Activated gamma-delta T cell treated with anti-CD3 and anti-CD28 coated beads, Interleukin-2, amount 50 U/mL, for 16 hours (primary cell): ENCODE measurements at places on chromosomes 2 and 18.

DNA sequence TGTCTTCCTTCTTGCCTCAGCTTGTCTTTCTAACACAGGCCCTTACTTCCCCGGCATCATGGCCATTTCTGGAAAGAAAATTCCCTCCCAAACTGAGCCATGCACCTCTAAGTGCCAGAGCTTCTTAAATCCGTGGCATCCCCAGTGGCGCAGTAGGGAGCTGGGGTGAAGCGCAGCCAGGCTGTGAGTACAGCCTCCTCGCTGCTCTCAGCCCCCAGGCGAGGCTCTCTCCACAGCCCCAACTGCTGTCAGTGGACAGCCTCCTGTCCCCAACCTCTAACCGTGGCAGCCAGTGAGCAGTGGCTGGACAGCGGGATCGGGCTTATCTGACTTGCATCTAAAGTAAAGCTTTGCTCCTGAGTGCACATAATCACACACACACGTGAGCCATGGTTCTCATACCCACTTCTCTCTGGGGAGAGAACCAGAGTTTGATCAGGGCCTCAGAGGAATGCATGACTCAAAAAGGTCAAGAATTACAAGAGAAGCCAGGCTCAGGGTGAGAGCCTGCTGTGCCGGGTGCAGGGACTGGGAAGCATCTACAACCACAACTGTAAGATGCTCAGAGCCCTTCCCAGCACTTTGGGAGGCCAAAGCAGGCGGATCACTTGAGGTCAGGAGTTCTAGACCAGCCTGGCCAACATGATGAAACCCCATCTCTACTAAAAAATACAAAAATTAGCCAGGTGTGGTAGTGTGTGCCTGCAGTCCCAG, 50.7 kb downstream of the SFXN5 start:
- DNase-seq: no peak

DNA sequence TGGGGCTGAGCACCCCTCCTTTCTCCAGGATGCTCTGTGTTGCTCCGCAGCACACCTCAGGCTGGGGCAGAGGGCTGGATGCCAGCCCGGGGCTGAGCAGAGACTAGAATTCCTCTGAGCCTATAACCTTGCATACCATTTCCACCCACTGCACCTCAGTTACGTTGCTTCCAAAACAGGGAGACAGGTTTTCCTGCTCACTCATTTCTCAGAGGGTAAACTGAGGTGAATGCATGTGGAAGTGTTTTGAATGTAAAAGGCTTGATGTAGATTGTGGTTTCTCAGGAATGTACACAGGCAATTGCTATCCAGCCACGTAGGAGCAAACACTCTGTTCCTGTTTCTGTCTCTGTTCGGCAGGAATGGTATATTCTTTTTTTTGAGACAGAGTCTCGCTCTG, 45.3 kb downstream of the EDAR start:
- no peak for DNase-seq

- no peak for DNase-seq
Measured at GRCh38 chr2:141610564-141611175, 520.1 kb downstream of the LRP1B start.

- no peak for DNase-seq
Measured at GRCh38 chr2:69122271-69122670, 109.3 kb downstream of the ANTXR1 start.

DNA sequence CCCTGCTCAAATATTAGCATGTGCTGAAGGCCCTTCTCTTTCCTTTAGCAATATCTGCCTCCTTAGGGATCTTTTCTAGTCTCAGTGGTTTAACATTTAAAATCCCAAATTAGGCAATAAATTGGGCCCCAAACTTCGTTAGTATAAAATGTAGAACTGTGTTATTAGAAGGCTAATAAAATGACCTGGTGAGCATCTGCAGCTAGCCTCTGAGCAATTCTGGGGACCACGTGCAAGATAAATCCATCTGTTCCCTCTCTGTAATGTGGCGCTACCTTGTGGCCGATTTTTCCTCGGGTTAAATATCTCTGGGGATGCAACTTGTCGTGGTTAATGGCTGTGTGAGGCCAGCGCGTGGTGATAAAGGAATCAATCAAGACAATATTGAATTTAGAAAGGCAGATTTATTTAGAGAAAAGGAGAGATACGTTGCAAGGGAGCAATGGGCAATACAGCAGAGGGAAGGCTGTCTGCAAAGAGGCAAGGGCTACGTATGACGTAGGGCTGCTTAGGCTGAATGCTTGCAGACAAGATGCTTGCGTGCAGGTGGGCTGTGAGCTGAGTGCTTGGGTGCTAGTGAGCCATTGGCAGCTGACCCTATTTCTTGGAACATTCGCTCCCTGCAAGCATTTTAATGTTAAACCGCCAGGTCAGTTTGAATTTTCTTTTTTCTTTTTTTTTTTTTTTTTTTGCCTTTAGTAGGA, 18.5 kb upstream of the IL36G start:
- DNase-seq: no peak

- no peak for DNase-seq
Measured at GRCh38 chr2:152623076-152623740, 94.1 kb downstream of the PRPF40A start.

GRCh38 chr2:230130668-230131364, 62.1 kb upstream of the SLC16A14 start:
- DNase-seq: no peak

- DNase-seq: no peak
Measured at GRCh38 chr2:71605781-71606241, 152.4 kb downstream of the DYSF start.

- DNase-seq: peak; percentile 15
Measured at GRCh38 chr2:101012706-101013181, 10.7 kb downstream of the RPL31 start.

DNA sequence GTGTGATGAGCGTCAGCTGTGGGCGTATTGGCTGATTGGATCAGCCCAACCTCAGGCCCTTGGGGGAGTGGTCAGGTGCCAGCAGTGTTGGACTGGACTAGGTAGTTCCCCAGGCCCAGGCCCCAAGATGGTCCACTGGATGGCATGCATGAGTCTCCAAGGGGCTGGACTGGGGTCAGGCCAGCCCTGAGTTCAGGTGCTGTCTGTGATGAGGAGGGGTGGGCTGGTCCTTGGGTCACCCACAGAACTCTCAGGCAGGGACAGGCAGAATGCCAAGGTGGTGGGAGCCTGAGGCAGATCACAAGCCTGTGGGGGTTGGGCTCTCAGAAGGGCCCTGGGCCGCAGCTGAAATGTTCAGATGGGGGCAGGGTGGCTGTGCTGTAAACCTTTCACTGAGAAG, 59.5 kb upstream of the THUMPD2 start:
- no peak for DNase-seq

DNA sequence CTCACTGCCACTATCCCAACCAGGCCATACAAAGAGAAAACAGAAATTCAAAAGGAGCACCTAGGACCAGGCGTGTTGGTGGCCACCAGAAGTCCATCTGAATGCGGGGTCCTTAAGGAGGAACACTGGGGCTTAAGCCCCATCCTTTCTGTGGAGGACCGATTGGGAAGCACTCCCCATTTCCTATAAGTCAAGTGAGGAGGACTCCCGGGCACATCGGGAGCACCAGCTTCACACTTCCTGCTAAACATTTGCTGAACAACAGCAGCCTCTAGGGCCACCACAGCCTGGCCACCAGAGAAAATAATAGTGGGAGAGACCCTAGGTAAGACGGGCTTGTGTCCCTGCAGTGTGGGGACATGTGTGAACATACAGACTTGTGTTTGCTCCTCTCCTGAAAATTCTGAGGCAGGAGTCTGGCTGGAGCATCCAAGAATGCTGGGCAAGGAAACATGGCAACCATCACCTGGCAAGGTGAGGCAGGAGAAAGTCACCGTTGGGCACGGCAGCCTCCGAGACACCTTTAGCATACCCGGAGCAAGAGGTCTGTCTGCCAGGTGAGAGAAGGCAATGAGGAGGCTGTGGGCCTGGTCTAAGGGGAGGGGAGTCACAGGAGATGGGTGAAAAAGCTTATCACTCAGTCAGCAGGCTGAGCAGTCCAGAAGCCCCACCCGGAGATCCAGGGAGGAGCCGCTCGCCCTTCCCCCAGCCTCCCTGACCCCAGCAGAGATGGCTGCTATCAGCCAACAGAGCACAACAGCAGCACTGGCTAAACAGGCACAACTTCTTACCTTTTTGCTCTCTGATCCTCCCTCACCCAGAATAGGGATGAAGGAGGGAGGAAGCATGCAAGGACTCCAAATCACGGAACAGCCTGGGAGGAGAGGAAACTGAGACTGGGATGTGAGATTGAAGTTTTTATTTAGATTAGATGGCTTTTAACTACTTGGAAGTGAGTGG, 282.3 kb downstream of the EIPR1 start:
- DNase-seq: no peak

- no peak for DNase-seq
Measured at GRCh38 chr2:137969418-137969765, 5.1 kb downstream of the HNMT start.

- DNase-seq: no peak
Measured at GRCh38 chr18:27546991-27547390, 361.9 kb upstream of the CHST9 start.

- no peak for DNase-seq
Measured at GRCh38 chr2:14451312-14451711, 181.2 kb upstream of the LRATD1 start.

- DNase-seq: no peak
Measured at GRCh38 chr18:51399491-51400122, 202.1 kb upstream of the MEX3C start.

GRCh38 chr2:127084611-127085316, 22.2 kb downstream of the BIN1 start:
- no peak for DNase-seq

- DNase-seq: no peak
Measured at GRCh38 chr2:88574445-88574844, 52.8 kb downstream of the EIF2AK3 start.

- no peak for DNase-seq
Measured at GRCh38 chr2:153476491-153476815, 2.1 kb downstream of the RPRM start.

DNA sequence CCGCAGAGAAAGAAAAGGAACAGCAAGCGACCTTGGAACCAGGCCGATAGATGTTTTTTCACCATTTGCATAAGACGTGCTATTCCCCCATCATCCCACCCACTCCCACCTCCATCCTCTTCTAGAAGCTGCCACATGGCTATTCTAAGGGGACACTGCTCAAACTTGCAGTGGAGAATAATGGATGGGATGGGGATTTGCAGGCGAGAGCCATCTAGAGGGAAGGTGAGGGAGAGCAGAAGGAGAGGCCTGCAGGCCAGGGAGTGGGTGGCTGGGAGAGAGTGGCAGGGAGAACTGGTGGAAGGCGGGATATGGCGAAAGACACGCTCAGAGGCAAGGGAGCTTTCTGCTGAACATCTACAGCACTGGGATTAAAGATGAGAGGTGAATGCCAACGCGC, 84.9 kb downstream of the MAPK4 start:
- no peak for DNase-seq

GRCh38 chr2:20027705-20028434, 15.4 kb upstream of the MATN3 start:
- no peak for DNase-seq

DNA sequence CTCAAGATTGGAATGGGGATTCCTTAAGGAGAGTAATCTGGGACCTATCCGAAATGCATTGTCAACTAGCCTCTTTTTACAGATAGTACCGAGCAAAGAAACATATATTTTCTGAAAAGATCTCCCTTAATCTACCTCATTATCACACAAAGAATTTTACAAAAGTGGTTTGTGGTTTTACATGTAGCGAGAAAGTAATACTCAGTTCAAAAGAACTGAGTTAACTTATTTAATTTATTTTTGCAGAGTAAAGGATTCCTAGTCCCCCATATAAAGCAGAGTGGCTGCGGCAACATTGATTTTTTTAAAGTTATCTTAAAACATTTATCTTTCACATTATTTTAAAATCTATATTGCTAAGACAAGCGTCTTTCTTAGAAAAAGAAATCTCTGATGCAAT, 15.9 kb upstream of the SOS1 start:
- no peak for DNase-seq

- no peak for DNase-seq
Measured at GRCh38 chr2:64787019-64787365, 133.3 kb upstream of the SERTAD2 start.

- DNase-seq: no peak
Measured at GRCh38 chr2:11080253-11081115, 74.8 kb upstream of the SLC66A3 start.

DNA sequence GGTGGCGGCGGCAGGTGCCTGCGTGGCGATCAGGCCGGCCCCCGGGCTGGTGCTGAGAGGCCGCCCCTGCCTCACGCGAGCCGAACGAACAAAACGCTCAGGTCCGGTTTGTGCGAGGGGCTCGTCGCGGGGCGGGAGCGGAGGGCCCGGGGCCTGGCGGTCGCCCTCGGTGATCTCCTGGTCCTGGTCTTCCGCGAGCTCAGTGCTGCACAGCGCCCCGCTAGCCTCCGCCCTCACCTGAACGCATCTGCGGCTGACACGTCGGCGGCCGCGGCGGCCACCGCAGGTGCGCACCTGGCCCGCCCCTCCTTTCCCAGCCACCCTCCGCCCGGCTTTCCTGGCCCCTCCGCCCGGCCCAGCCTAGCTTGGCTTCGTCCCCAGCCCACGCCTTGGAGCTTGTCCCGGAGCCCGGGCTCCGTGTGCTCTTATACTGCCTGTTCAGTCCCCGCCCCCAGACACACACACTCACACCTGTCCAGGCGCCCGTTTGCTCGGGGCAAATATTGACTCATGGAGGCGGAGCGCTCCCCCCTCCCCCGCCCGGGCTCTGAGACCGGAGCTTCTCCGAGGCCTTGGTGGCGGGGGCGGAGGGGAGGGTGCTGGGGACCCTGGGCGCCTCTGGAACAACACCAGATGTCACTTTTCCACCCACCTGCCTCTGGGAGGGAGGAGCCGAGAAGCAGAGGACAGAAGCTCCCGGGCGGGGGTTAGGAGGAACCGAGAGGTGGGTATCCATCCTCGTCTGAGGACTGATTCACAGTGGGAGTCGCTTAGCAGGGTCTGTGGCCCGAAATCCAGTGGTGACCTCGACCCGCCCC, 8.6 kb upstream of the CRYBA2 start:
- DNase-seq: no peak
